ENCODE measurements at places on chromosomes 13 and 19. TPM values are rescaled to one million over a fixed set of nuclear protein-coding genes. Genes with fewer than 3 reads are reported as not detected.

Gene KLC3
- 0.18 TPM for total RNA-seq

Gene MATK
- not detected for total RNA-seq

Gene ZNF701
- 12.5 TPM for total RNA-seq

Gene PLK5
- not detected for total RNA-seq

Gene ACP5
- 0.28 TPM for total RNA-seq

- no peaks in the 10 kb centered on the region for H3K36me3 ChIP-seq
- H3K4me3 ChIP-seq: no peak overlapping the region
- no peak overlapping the region for H3K27ac ChIP-seq
- no peak for DNase-seq
Measured at GRCh38 chr13:84265257-84265764, 383.0 kb upstream of the SLITRK1 start.

DNA sequence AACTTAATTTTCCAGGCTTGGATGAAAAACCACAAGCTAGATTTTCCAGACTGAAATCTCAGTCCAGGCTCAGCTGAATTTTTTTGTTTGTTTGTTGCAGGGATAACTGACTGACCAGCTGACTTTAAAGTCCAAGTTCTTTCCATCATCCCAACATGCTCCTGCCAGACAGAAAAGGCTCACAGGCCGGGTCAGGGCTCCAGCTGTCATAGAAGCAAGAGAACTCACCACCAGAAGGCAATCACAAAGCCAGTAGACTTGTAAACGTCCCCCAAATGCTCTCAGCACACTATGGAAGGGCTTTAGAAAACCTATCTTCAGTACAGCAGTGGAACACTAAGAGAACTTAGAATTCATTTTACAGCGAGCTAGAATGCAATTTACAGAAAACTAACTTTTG is 25.5 kb downstream of the DCLK1 start:
- H3K27me3 ChIP-seq: no peaks in the 10 kb centered on the region
- no peaks in the 10 kb centered on the region for H3K4me1 ChIP-seq
- DNase-seq: no peak

DNA sequence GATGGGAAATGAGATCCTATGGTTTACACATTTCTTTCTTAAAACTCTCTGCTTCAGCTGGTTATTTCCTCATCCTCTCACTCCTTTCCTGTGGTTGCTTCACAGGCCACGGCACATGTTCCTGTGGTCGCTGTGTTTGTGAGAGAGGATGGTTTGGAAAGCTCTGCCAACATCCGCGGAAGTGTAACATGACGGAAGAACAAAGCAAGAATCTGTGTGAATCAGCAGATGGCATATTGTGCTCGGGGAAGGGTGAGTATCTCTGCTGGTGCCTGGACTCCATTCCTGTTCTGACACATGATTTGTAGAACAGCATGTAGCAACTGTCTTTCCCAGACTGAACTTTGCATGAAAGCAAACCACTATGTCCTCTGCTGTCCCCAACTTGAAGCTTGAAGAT is 254.2 kb downstream of the ITGBL1 start:
- no peaks in the 10 kb centered on the region for H3K27me3 ChIP-seq
- peak; percentile 94 for DNase-seq
- no peak overlapping the region for H3K27ac ChIP-seq
- H3K4me3 ChIP-seq: no peak overlapping the region
- no peaks in the 10 kb centered on the region for H3K4me1 ChIP-seq

GRCh38 chr19:32178401-32178800 is 167.0 kb upstream of the ZNF507 start:
- H3K36me3 ChIP-seq: no peaks in the 10 kb centered on the region
- H3K27ac ChIP-seq: no peak overlapping the region
- H3K27me3 ChIP-seq: no peaks in the 10 kb centered on the region
- no peak overlapping the region for H3K4me3 ChIP-seq
- DNase-seq: no peak
- H3K4me1 ChIP-seq: no peaks in the 10 kb centered on the region

GRCh38 chr13:47798906-47799305 is 202.2 kb downstream of the SUCLA2 start:
- H3K27ac ChIP-seq: no peak overlapping the region
- H3K36me3 ChIP-seq: no peaks in the 10 kb centered on the region
- peak; percentile 21 for DNase-seq
- no peak overlapping the region for H3K4me3 ChIP-seq
- H3K4me1 ChIP-seq: no peaks in the 10 kb centered on the region
